ENCODE measurements at places on chromosomes 2 and 18. TPM values are rescaled to one million over a fixed set of nuclear protein-coding genes. Genes with fewer than 3 reads are reported as not detected.

Gene EPHA4
- 5.8 TPM for total RNA-seq

Gene TUBA3E
- not detected for total RNA-seq

Gene EML6
- 0.48 TPM for total RNA-seq

Gene TDRD15
- not detected for total RNA-seq

Gene MERTK
- total RNA-seq: 2.2 TPM

Gene NPC1
- 93.4 TPM for total RNA-seq
